ENCODE measurements at places on chromosomes 2 and 18.

GRCh38 chr2:174495365-174496012 lies 8.7 kb upstream of the GPR155 start:
- no peak for DNase-seq

DNA sequence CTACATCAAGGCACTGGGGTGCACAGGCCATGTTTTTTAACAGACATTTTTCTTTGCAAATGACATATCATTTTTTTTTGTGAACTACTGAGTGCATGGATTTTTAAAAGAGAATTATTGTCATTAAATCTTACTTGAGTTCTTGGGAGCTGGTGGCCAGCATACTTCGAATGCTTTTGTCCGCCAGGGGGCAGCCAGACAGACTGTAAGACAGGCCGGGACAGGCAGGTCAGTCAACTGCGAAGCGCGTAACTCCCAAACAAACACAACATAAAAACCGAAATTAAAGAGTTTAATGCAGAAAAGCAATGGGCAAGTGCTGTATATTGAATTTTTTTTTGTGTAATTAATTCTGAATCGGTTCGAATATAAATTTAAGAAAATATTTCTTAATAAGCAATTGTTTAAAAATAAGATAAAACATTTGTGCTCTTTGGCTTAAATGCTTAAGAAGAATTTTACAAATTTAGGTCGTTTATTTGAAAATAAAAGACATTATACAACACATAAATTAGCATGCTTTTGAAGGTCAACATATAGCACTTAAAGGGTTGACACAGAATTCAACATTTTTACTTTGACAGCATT lies 142.2 kb upstream of the PXDN start:
- DNase-seq: peak; percentile 76

DNA sequence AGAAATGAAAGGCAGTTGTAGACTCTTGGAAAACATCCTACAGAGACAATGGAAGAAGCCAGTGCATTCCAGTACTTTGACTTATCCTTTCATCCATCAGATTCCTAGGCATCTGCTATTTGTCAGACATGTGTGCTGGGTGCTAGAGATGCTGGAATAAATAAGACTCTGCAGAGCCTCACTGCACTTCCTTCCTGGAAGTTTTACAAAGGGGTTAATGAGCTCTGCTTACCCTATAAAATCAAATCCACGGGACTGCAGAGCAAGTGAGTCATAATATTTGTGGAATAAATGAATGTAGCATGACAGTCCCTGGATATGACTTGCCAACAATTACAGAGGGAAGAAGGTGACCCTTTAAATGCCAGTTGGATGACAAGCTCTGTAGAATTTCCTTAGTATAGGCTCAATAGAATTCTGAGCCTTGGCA lies 52.7 kb upstream of the NPAS2 start:
- DNase-seq: peak; percentile 63

GRCh38 chr2:207835805-207836204 lies 66.1 kb upstream of the FZD5 start:
- DNase-seq: no peak

DNA sequence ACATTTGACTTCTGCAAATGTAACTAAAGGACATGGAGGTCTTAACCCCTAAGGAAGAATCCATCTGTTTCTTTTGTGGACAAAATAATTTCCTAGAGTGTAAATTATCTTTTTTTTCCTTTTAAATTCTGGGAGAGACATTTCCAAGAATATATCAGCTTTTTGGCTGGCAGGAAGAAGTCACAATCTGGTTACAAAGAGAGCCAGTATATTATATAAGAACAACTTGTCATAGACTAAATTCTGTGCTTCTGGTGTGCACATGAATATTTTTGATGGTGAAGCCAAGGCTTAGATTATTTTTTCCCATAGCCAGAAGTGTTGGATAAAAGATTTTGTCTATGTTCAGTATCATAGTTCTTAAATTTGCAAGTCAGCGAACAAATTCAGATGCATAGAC lies 500.6 kb downstream of the XIRP2 start:
- no peak for DNase-seq

DNA sequence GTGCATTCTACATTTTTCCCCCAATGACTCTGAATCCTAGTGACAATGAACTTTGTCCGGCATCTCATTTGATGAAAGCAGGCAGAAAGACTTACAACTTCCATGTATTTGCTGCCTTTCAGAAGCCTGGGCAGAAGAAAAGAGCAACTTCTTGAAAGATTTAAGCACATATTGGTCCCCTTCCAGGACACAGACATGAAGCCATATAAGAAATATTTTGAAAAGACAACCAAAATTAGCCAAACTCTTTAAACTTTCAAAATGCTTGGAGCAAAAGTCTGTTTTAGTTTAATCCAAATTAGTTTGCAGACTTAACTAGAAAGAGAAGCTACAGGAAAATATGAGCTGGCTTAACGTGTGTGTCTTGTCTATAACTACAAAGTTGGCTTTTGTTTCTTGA lies 492.5 kb downstream of the NR4A2 start:
- no peak for DNase-seq

- DNase-seq: no peak
Observed at GRCh38 chr18:14948163-14948540, 200.2 kb downstream of the ANKRD30B start.

Measured in astrocyte of the spinal cord (primary cell).